ENCODE measurements at places on chromosomes 11 and 22.

DNA sequence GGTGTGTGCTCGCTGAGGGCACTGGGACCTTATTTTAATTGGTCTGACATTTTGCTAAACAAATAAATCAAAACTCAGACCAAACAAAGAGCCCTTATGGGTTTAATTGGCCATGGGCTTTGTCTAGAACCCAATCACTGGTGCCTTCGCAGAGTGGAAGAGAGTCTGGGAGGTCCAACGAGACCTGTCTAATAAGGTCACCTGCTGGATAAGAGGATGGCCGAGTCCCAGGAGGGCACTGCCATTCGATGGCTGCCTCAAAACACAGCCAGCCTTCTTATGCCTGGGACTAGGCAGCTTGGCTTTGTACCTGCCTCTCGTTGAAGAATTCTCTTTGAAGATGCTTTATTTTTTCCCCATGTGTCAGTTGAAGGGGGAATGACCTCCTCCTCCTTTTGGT lies 171.1 kb downstream of the CEP164 start:
- no peak for DNase-seq

DNA sequence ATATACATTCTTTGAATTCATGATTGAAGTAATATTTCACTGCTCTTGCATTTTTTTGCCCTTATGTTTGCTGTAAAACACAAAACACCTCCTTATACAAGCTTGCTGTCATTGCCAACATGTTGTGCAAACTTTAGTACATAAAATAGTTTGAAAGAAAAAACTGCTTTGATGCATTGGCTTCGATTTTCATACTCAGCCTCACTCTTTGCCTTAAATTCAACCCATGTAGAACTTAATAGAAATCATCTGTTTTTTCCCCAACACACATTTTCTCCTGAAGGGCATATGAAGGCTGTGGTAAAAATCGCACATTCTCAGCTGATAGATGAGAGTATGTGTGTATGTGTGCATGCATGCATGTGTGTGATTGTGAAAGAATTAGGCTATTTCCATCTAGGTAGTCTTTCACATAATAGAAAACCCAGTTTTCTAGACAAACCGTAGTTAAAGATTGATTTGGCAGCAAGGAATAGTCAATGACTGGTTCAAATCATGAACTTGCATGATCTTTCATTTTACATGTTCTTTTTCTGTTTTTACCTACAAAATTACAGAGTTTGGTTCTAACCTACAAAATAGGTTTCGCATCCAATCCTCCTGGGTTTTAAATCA lies 72.8 kb upstream of the MTMR2 start:
- no peak for DNase-seq

- no peak for DNase-seq
Observed at GRCh38 chr11:30406978-30407762, 84.3 kb downstream of the ARL14EP start.

DNA sequence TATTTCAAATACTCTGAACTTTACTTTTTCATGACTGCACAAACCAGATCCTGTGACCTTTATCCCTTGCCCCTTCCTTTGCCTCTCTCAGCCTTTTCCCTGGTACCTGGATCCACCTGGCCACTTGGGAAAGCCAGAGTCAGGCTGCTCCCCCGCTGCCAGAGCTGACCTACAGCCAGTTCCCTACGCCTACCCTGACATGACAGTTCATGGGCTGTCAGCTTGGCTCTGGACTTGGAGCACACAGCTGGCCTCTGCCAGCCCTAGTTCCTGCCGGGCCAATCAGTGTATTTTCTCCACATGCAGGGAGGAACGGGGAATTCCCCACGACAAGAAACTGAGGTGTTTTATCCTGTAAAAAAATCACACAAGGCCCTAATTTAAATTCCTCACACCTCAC lies 382.6 kb downstream of the INSC start:
- DNase-seq, result no peak

DNA sequence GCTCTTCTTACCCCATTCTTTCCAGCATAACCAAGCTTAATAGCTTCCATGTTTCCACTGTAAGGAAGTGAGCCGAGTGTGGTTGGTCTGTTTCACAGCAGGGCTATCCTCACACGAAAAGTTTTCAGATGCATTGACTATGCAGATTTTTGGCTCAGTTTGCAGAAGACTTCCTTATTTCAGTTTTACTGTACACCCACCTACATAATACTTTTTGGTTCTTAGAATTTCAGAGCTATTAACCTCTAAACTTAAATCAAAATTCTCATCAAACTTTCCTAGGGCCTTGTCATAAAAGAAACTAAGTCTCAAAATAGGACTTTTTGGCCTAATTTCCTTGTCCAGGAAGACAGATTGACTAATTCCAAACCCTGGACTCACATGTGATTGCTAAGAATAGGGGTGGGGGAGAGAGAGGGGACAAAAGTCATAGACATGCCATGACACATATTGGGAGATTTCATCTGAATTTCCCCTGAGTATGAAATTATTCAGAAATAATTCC lies 7.3 kb upstream of the EHF start:
- no peak for DNase-seq

- no peak for DNase-seq
Observed at GRCh38 chr11:118057251-118058145, 19.4 kb upstream of the TMPRSS4 start.

DNA sequence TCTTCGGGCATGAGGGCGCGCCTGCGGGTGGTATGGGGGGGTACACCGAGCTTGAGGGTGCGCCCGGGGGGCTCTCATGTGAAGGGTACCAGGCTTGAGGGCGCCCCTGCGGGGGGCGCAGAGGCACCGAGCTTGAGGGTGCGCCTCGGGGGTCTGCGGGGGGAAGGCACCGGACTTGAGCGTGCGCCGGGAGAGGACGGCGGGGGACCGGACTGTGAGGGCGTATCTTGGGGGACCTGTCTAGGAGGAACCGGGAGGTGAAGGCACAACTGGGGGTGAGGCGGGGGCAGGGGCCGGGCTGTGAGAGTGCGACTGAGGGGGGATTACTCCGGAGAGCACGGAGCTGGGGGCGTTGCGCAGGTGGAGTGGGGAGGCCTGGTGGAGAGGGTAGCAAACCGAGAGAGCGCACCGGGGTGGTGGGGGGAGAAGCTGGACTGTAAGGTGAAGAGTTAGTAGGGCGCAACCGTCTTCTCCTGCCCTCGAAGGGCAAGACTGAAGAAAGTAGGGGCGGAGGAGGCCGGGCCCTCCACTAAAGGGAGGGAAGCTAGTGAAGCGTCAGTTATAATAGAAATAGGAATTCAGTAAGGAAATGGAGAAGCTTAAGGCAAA lies 1.1 kb upstream of the DDX6 start:
- peak; percentile 15 for DNase-seq

DNA sequence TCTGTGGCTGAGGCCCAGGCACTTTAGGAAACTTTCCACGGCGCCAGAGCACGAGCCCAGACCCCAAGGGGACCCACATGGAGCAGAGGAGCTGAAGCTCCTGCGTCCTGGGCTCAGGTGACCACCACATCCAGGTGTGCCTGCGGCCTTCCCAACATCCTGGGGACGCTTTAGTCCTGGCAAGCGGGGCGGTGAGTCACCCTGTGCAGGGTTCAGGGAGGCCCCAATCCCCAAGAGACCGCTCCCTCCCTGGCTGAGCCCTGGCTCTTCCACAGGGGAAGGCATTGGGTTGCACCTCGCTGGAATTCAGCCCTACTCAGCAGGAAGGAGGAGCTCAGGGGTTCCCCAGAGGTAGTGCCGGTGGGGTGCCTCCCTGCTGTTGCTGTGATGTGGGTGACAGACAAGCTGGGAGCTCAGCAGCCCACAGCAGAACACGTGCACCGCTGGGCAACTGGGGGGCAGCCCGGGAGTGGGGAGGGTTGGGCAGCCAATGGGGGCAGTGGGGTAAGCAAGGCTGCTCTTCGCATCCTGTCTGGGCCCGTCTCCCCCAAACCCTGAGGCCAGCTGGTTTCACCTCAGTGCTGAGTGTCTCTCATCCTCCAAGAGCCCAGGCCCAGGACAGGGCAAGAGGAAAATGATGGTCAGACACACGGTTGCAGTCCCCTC lies 802.8 kb downstream of the BRD1 start:
- DNase-seq, result no peak

DNA sequence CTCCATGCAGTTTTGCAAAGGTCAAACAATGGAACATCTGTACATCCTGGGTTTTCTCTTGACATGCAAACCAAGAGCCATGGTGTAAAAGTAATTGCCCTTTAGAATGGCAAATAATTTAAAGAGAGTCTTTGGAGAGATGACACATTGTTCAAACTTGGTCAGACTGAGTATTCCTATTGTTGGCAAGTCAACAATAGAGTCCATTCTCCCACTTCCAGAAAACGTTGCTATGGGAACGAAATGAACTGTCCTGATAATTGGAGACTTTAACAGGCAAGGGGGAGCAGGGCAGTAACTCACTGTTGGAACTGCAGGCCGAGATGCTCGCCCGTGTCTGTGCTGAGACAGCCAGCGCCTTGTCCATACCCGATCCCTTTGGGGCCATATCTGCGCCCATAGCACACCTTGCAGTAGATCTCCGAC lies 13.9 kb downstream of the CSRP3 start:
- DNase-seq, result peak; percentile 32

GRCh38 chr11:121567995-121568394 lies 115.2 kb upstream of the SORL1-AS1 start:
- no peak for DNase-seq

DNA sequence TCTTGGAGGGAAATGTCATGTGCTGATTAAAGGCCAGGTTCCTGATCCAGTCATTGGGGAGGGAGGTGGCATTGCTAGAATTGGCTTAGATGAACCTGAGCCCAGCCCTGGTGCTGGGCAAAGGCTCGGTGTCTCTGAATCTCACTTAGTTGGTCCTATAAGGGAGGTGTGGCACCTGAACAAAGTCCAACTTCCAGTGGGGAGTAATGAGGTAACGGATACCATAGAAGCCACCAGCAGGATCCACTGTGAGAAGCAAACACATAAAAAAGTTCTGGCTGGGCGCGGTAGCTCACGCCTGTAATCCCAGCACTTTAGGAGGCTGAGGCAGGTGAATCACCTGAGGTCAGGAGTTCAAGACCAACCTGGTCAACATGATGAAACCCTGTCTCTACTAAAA lies 26.6 kb downstream of the PRDM11 start:
- DNase-seq, result no peak

- DNase-seq, result no peak
Observed at GRCh38 chr11:18468961-18469360, 13.3 kb downstream of the LDHAL6A start.

- DNase-seq, result no peak
Observed at GRCh38 chr11:69353696-69354544, 60.0 kb downstream of the MYEOV start.

GRCh38 chr22:31800065-31800464 lies 46.2 kb downstream of the DEPDC5 start:
- no peak for DNase-seq

DNA sequence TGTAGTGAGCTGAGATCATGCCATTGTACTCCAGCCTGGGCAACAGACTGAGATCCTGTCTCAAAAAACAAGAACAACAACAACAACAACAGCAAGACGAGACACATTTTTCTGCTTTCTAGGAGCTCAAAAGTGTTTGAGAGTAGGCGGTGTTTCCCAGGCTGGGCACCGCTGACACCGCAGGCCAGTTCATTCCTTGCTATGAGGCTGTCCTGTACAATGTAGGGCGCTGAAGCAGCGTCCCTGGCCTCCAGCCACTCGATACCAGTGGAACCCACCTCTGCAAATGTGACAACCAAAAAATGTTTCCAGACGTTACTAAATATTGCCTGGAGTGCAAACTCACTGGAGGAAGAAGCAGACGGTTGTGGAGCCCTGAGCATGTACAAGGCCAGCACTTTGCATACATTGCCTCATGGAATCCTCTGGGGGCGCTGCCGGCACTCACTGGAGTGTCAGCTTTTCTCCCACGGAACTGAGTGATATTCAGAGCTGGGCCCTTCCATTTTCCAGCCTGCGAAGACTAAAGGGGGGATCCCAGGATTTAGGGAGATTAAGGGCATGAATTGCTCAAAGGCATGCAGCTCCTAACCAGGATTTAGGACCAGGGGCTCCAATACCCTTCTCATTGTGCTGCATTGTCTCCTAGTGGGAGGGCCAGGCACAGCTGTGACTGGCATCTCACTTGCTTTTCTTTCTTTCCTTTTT lies 5.8 kb upstream of the MIEF1 start:
- peak; percentile 67 for DNase-seq

- DNase-seq, result no peak
Observed at GRCh38 chr22:45034821-45035220, 25.0 kb upstream of the PHF21B start.

DNA sequence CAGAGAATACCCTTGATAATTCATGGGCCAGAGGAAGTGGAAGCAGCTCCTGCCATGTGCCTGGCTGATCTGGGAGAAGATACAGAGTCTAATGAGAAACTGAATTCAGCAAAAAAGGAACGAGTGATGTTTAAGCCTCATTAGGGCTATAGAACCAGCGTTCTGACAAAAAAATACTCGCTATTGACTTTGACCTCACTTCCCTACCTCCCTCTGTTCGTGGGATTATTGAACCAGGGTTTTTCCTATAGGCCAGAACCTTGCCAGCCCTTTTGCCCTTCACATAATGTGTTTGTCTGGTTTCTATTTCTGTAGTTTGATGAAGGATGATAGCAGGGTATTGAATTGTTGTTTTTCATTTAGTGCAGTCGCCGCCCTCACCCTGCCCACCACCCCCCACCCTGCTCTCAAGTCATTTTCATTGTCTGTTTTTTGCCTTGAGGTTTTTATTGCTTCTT lies 7.6 kb upstream of the RBFOX2 start:
- DNase-seq, result no peak

GRCh38 chr11:95924414-95924760 lies 480 bp upstream of the MTMR2 start:
- no peak for DNase-seq

GRCh38 chr22:49755631-49756001 lies 72.1 kb downstream of the BRD1 start:
- no peak for DNase-seq

DNA sequence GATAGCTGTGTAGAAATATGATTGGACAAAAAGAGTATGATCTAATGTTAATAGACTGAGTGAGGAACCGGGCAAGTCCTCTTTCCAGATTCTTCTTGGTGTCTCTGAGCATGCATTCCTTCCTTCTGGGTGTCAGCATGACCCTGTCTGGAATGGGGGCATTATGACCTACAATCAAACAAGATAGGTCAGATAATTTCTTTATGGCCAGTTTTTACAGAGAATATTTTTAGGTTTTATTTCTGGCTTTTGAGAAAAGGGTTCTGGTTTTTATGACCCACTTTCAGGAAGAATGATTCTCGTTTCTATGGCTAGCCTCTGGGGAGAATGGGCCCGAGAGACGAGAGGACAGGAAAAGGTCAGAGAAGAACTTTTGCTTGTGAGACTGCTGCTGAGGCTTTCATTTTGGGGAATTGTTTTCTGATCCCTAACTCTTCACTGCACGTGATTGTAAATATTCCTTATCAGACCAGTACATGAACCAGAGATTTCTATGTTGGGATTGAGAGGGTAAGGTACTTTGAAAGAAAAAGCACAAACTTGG lies 383.8 kb downstream of the AASDHPPT start:
- no peak for DNase-seq

Data from frontal cortex (tissue), 4 donors.